HEK293T (cell line): ENCODE measurements at places on chromosomes 2 and 18.

GRCh38 chr2:168300460-168300859, 53.1 kb upstream of the STK39 start:
- DNase-seq, result no peak

DNA sequence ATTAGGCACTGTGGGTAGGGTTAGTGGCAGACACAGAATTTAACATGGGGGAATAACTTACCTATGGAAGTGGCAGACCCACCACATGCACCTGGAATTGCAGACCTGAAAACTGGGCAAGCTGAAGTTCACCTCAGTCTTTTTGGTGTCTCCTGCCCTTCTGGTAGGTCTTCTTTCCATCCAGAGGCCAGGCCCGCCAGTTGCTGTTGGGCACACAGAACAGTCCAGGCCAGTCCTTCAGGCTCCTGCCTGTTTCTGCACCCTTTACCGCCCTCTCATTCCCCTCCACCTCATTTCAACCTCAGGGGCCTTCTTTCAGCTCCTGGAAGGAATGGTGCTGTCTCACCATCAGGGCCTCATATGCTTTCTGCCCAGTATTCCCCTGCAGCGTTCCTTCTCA, 358.9 kb upstream of the ETAA1 start:
- no peak for DNase-seq

- DNase-seq, result no peak
Measured at GRCh38 chr2:61732787-61733186, 121.1 kb downstream of the FAM161A start.

- no peak for DNase-seq
Measured at GRCh38 chr2:154952346-154952980, 254.0 kb downstream of the KCNJ3 start.
